ENCODE measurements at places on chromosomes 11 and 22. TPM values are rescaled to one million over a fixed set of nuclear protein-coding genes. Genes with fewer than 3 reads are reported as not detected.

- no peak for DNase-seq
Measured at GRCh38 chr11:19574916-19575315, 137.7 kb upstream of the NAV2 start.

GRCh38 chr11:43359422-43359818, 700 bp downstream of the TTC17 start:
- DNase-seq = peak; percentile 52

DNA sequence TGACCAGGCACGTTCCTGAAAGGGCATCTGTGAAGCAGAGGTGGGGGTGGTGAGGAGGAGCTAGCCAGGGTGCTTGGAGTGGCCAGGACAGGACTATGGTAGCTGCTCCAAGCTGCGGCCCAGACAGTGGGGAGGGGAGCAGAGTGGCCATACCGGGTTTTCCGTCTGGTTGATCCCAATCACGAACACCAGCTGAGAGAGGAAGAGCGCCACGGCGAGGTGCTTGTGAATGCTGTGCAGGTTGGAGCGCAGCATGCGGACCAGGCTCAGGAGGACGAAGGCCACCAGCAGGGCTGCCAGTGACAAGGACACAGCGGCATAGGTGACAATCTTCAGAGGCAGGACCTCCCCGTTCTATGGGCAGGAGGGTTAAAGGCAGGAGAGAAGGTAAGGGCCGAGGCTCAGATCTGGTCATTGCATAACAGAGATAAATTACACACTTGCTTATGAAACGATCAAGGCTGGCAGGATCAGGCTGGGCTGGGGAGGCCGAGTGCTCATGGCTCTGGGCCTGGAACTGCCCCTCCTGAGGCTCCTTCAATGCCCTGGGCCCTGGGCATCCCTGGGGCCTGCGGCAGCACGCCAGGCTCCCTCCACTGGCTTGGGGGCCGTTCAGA, 41.5 kb downstream of the TRMU start:
- DNase-seq = no peak

GRCh38 chr11:74468058-74468457, 709 bp upstream of the KCNE3 start:
- no peak for DNase-seq

The OAF gene
- total RNA-seq = 18.7 TPM

Data from LHCN-M2 (cell line).